ENCODE measurements at places on chromosomes 11 and 22. TPM values are rescaled to one million over a fixed set of nuclear protein-coding genes. Genes with fewer than 3 reads are reported as not detected.

DNA sequence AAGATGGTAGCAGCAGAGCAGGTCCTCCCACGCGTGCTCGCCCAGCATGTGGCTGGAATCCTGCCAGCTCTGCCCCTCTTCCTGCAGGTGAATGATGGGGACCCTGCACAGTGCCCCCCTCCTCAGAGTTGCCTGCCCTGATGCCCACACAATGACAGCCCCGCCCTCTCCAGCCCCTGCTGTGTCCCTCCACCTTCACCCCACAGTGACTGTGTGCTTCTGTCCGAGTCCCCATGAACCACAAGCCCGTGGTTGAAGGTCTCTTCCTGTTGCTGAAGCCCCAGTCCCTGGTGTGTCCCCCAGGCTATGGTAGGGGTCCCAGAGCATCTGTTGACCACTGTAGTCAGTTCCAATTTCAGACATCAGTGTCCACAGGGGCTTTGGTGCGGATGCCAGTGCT, 71.0 kb downstream of the BRD1 start:
- DNase-seq = no peak

GRCh38 chr11:123344790-123345357, 85.2 kb upstream of the GRAMD1B start:
- DNase-seq = no peak

DNA sequence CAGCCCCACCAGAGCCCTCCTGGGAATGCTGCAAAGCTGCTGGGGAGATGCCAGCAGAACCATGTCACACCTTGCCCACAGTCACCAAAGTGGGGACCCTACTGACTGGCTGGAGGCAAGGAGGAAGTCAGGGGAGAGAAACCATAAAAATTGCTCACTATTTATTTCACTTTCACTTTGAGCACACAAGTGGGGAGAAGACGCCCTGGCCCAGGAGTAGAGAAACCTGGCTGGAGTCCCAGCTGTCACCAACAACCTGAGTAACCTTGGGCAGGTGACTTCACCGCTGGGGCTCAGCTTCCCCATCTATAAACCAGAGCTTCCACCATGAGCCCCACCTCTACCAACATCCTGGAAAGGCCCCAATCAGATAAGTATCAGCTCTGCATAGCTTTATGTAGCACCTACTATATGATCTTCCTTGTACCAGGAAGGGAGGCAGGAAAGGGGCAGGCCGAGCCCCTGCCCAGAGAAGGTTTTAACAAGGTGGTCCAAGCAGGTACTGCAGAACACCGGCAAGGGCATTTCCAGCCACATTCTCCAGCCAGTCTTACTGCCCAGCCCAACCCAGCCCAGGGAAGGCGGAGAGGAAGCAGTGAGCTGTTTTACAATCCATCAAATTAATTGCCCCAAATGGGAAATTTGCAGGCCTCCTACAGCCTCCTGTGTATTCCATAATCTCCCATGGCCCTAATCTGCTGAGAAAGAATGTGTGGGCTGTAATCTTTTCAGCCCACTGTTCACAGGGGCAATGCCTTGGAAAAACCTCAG, 27.6 kb downstream of the PLEKHA7 start:
- peak; percentile 89 for DNase-seq

- peak; percentile 4 for DNase-seq
Measured at GRCh38 chr11:116601814-116602636, 170.8 kb downstream of the BUD13 start.

Gene PAX6
- total RNA-seq = not detected

Gene PIK3C2A
- total RNA-seq = 97.3 TPM

Gene FOLH1
- total RNA-seq = 0.65 TPM

Data from ureter (tissue), 1 donor.